ENCODE measurements at places on chromosomes 3 and 15.

GRCh38 chr3:42042747-42043098, 48.4 kb upstream of the TRAK1 start:
- no peak for DNase-seq

GRCh38 chr15:71303977-71304376, 188.7 kb downstream of the THSD4 start:
- DNase-seq = no peak

GRCh38 chr15:78841891-78842290, 30.6 kb upstream of the ADAMTS7 start:
- DNase-seq = no peak

- DNase-seq = no peak
These were observed 41.4 kb downstream of the ABTB1 start for GRCh38 chr3:127714125-127714571.

DNA sequence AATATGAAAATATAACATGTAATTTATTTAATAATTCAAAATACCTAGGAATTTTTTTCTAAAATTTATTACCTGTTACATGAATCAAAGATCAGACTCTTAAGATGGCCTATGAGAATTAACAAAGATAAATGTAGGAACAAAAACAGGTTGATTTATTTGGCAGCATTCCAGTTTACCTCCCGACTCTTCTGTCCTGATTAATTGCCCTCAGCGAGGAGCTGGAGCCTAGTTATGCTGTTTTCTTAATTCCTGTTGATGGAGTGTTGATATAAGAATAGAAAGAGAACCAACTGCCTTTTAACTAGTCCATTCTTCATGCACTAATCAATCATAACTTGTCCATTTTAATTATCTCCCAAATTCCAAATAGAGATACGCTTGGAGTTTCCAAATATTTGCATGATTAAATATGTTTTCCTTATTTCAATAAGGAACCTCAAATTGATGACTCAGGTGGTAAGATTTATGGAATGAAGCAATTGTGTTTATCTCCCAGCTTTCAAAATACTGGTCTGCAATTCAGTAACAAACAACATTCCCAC, 10.6 kb upstream of the CPB1 start:
- DNase-seq = no peak
